ENCODE measurements at places on chromosomes 7 and 10. TPM values are rescaled to one million over a fixed set of nuclear protein-coding genes. Genes with fewer than 3 reads are reported as not detected.

Gene PNLIPRP1
- total RNA-seq: not detected

Gene SAP25
- total RNA-seq: not detected

Gene C10orf62
- total RNA-seq: 0.34 TPM

Gene C10orf71
- not detected for total RNA-seq

DNA sequence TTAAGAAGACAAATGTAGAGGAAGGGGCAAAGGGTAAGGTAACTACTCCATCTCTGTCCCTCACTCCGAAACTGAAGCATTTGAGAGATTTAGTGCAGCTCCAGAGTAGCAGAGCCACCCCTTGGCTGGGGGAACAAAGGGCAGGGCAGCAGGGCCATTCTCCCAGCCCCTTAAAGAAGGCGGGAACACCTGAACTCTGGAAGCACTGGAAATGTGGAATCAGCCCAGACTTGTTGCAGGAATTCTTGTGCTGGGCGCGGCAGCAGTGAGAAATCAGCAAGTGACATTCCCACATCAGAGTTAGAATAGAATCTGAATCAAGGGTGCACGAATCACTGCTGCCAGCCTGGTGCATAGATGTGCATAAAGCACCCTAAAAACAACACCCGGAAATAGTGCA is 34.4 kb upstream of the GRM8 start:
- no peak for DNase-seq

- DNase-seq: no peak
Measured at GRCh38 chr7:74057216-74057925, 26.2 kb upstream of the LIMK1 start.

DNA sequence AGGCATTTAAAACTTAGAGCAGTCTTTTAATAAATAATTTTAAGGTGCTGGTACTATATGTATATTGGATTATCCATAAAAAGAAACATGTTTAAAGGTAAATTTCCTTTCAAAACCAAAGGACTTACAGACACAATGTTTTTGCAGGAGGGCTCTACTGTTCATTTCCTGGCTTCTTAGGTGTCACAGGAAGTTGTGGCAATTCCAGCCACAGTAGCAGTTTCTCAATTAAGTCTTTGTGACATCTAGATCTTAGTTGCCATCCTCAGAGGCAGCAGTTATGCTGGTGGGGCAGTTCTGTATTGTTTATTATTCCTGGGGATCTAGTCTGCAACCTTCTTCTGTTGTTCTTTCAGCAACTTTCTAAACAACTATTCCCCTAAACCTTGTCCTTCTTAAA is 460.1 kb downstream of the MAGI2 start:
- no peak for DNase-seq
